ENCODE measurements at places on chromosomes 6 and 20. TPM values are rescaled to one million over a fixed set of nuclear protein-coding genes. Genes with fewer than 3 reads are reported as not detected.

Gene MAPK13
- total RNA-seq = 6.6 TPM

Gene COL19A1
- 0.33 TPM for total RNA-seq

Gene CDH4
- 0.23 TPM for total RNA-seq

Gene DEFB114
- total RNA-seq = not detected

Gene DCBLD1
- 203 TPM for total RNA-seq

Gene SLC24A3
- total RNA-seq = 0.15 TPM

Gene DNAAF9
- 18.8 TPM for total RNA-seq

Gene OLIG3
- total RNA-seq = not detected

Gene PDE10A
- total RNA-seq = 11.5 TPM

Gene BTNL2
- total RNA-seq = not detected

Gene ERGIC3
- 282 TPM for total RNA-seq

Gene PDRG1
- 21.2 TPM for total RNA-seq

Gene ADGRF1
- total RNA-seq = not detected

DNA sequence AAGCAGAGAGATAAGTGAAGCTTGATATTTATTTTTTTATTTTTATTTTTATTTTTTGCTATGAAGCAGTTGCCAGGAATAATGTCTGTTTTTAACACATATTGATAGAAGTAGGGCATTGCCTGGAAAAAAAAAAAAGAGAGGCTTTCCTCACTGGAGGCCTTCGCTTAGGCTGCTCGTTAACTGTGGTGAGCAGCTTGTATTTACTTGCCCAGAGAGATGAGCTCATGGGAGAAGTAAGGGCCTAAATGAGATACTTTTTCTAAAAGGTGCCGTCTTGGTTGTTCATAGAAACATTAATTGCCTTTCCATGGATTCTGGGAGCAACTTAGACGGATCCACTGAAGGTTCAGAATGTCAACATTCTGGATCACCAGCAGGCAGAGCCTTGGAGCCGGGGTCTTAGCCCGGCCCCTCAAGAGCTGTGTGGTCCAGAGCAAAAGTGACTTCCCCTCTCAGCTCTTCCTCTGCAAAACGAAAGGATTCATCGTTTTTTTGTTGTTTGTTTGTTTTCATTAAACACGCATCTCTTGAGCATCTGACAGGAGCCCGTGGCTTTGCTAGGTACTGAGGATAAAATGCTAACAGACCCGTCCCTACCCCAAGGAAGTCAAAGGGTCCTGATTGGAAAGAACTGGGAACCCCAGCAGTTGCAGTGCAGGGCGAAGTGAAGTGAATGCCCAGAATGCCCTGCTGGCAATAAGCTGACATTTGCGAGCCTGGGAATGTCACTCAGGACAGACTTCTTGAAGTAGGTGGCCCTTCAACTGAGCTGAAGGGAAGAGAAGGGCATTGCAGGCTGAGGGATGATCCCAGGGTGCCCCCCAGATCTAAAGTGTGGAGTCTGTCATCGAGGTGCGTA is 138.5 kb downstream of the ZDHHC14 start:
- H3K27me3 ChIP-seq = no peaks in the 10 kb centered on the region
- H3K4me1 ChIP-seq = peaks cover 20% of the 10 kb centered on the region
- no peak overlapping the region for H3K4me3 ChIP-seq
- no peak overlapping the region for H3K27ac ChIP-seq

GRCh38 chr6:148085631-148086331 is 256.9 kb upstream of the SASH1 start:
- H3K27me3 ChIP-seq = no peaks in the 10 kb centered on the region
- no peak for DNase-seq
- H3K4me1 ChIP-seq = no peaks in the 10 kb centered on the region
- no peak overlapping the region for H3K4me3 ChIP-seq
- H3K27ac ChIP-seq = no peak overlapping the region

DNA sequence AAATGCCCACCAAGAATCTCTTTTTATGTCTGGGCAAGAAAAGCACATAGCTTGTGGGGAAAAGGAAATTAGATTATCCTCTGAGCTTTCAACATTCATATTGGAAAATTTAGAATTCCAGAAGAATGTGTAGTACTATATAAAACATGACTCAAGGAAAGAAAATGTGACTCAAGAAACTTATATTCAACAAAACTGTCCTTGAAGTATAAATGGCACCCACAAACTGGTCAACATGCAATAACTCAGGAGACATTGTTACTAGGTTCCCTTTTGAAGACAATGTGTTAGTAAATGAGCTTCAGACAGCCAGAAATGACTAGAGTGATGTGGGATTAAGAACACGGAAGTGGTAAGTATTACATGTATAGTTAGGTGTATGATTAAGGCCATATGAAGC is 26.1 kb upstream of the TINAG start:
- no peak for DNase-seq
- no peak overlapping the region for H3K27ac ChIP-seq
- no peaks in the 10 kb centered on the region for H3K36me3 ChIP-seq

DNA sequence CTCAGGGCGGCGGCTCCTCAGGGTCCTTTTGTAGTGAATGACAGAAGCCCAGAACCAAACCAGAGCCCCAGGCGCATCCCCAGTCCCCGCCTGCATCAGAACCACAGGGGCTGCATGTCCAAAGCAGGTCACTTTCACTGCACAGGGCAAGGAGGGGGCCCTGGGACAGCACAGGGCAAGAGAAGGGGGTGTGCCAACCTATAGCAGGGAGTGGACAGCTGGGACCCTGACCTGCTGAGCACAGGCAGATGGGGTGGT is 501.4 kb downstream of the PREX1 start:
- H3K4me1 ChIP-seq = no peaks in the 10 kb centered on the region
- no peak for DNase-seq
- no peak overlapping the region for H3K27ac ChIP-seq
- peaks cover 5% of the 10 kb centered on the region for H3K27me3 ChIP-seq
- peaks cover 4% of the 10 kb centered on the region for H3K36me3 ChIP-seq

DNA sequence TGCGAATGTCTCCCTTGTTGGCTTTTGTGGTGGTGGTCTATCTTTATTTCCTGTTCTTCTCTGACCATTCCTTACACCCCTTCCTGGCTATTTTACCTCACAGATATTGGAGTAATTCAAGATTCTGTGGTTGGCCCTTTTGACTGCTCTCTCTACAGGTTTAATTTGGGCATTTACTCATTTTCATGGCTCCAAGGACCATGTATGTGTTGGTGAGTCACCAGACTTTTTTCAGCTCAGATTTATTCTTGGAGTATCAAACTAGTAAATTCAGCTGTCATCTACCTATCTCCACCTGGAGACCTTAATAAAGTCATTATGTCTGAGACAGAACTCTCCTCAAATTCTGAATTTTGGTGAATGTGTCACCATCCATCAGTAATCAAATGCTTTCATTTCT is 15.5 kb downstream of the RNF146 start:
- no peak overlapping the region for H3K27ac ChIP-seq
- H3K27me3 ChIP-seq = peaks cover 4% of the 10 kb centered on the region
- no peak overlapping the region for H3K4me3 ChIP-seq
- no peak for DNase-seq

DNA sequence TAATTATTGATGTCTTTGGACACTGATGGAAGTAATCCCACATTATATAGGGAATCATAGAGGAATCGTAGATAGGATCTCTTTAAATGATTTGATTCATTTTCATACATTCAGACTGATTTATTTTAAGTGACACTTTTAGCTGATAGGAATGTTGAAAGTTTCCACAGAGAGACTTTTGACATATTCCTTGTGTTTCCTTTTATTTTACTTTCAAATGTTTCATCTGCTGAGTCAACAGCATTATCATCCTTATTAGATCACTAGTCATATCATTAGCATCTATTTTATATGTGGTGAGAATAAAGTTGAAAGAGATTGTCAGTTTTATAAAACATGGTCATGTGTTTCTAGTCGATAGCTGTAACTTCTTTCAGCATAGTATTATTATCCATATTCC is 13.4 kb downstream of the DCBLD1 start:
- peaks cover 7% of the 10 kb centered on the region for H3K36me3 ChIP-seq
- peaks cover 8% of the 10 kb centered on the region for H3K27me3 ChIP-seq
- DNase-seq = no peak
- peak overlapping the region; percentile 88 for H3K27ac ChIP-seq
- H3K4me1 ChIP-seq = peaks cover 80% of the 10 kb centered on the region

DNA sequence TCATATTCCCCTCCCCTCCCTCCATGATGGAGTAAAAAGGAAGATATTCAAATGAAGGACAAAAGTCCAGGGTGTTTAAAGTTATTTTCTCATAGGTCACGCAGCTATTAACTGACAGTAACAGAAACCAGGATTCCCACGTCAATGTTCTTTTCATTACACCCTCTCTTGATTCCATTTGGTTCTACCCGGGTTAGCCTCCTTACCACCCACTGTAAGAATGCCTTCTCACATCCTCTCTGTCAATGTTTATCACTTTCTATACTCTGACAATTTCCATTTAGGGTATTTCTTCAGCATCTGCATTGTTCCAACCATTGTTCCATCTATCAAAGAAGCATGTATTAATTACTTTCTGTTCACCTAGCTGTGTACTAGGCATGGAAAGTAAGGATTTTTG is 52.1 kb downstream of the NUDT3 start:
- H3K27me3 ChIP-seq = peaks cover 1% of the 10 kb centered on the region
- H3K27ac ChIP-seq = peak overlapping the region; percentile 100
- no peak for DNase-seq
- H3K4me3 ChIP-seq = no peak overlapping the region
- H3K4me1 ChIP-seq = peaks cover 70% of the 10 kb centered on the region
- H3K36me3 ChIP-seq = peaks cover 9% of the 10 kb centered on the region

DNA sequence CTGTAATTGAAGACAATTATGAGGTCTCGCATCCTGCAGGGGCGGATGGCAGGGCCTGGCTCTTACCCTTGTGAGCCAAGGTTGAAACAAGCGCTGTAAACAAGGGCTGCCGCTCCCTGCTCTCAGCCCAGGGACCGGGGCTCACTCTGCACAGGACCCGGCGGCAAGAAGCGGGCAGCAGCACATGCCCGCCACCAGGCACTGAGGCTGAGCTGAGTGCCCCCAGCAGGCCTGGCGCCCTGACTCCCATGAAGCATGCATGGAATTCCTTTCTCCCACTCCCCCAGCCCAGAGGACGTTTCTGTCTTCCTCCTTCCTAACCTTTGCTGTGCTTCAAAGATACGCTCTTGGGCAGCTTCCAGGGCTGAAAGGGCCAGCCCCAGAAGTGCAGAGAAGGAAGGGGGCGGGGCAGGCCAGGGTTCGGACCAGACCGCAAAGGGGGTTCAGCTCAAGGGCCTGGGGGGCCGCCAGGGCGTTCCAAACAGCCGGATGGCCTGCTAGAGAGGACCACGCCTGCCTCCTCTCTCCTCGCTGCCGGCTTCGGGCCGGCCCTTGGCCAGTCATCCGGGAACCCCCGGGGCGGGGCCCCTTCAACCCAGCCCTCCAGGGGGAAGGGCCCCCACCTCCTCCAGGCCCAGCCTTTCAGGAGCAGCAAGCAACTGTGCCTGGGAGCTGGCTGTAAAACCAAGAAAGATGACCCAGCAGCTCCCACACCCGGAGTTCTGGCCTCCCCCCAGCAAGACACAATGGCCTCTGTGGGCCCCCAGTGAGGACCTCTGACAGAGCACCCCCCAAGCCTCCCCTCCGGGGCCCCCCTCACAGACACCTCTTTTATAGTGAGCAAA is 109.9 kb downstream of the NOL4L start:
- H3K27me3 ChIP-seq = peaks cover 16% of the 10 kb centered on the region
- H3K4me1 ChIP-seq = peaks cover 79% of the 10 kb centered on the region
- H3K27ac ChIP-seq = peak overlapping the region; percentile 74
- peaks cover 31% of the 10 kb centered on the region for H3K36me3 ChIP-seq

- no peak for DNase-seq
- peaks cover 5% of the 10 kb centered on the region for H3K27me3 ChIP-seq
- no peaks in the 10 kb centered on the region for H3K36me3 ChIP-seq
- H3K4me3 ChIP-seq = no peak overlapping the region
Measured at GRCh38 chr20:62603907-62604785, 38.2 kb upstream of the SLCO4A1 start.

DNA sequence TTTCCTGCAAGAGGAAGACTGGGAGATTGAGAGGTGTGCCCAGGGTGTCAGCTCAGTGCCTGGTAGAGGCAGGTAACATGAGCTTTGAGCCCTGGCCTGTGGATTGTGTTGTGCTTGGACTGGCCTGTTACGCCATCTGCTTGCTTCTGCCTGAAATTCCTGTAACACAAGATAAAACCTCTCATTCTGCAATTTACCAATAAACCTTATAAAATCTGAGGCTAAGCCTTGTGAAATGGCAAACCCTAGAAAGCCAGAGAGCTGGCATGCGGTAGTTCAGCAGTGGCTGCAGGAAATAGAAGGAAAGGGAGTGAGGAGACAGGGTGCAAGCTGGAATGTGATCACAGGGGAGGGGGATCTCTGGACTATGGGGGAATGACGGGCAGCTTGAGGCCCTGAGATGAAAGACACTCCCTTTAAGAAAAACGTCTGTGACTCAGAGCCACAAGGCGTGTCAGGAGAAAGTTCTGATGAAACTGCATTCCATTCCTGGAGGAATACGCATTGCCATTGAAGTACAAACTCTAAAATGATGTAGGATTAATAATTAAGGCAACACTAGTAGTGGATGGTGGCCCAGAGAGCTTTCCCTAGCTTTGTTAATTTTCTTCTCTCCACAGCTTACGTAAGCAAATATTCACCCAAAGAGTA is 26.3 kb upstream of the TFAP2A start:
- DNase-seq = no peak
- H3K4me3 ChIP-seq = no peak overlapping the region
- H3K36me3 ChIP-seq = no peaks in the 10 kb centered on the region
- no peak overlapping the region for H3K27ac ChIP-seq
- H3K4me1 ChIP-seq = no peaks in the 10 kb centered on the region
- H3K27me3 ChIP-seq = peaks cover 1% of the 10 kb centered on the region

GRCh38 chr6:24775520-24776058 is 852 bp downstream of the GMNN start:
- no peaks in the 10 kb centered on the region for H3K27me3 ChIP-seq
- DNase-seq = no peak
- no peak overlapping the region for H3K27ac ChIP-seq

DNA sequence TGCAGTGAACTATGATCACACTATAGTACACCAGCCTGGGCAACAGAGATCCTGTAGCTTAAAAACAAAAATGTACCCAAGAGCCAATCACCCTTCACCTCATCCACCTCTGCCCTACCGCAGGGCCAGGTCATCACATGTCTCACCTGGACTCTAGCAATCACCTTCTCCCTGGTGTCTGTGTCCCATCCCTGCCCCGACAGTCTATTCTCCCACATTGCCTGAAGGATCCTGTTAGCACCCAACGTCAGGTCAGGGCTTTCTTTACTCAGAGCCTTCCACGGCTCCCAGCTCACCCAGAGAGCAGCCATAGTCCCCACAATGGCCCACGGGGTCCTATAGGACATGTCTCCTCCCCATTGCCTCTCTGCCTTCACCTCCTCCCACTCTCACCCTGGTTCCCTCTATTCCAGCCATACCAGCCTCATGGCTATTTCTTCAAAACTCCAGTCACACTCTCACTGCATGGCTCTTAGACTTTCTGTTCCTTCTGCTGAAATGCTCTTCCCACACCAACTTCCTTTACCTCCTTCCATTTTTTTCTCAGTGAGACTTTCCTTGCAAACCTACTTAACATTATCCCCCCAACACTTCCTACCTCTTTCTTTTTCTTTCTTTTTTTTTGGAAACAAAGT is 22.5 kb upstream of the ARFGEF2 start:
- no peak overlapping the region for H3K4me3 ChIP-seq
- H3K36me3 ChIP-seq = no peaks in the 10 kb centered on the region
- peaks cover 7% of the 10 kb centered on the region for H3K27me3 ChIP-seq
- DNase-seq = no peak
- H3K27ac ChIP-seq = no peak overlapping the region
